Activated naive CD4-positive, alpha-beta T cell treated with Interleukin-2 at 50 U/mL for 16 hours (primary cell): ENCODE measurements at places on chromosomes 6 and 20.

DNA sequence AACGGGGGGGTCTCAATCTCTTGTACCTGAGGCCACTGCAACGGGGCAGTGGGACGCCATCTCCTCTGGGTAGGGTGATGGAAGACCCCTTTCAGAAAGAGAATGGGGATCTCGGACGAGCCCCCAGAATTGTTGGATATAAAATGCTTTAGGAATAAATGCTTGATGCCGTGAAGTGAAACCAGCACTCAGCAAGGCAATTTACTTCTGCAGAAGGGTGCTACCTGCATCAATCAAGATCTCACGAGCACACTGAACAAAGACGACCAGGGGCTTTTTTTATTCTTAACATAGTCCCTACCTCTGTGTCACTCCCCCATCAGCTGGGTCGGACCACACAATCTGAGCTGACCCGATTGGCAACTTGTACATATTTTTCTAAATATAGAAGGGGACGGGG, 203.6 kb upstream of the TBX18 start:
- DNase-seq: no peak

DNA sequence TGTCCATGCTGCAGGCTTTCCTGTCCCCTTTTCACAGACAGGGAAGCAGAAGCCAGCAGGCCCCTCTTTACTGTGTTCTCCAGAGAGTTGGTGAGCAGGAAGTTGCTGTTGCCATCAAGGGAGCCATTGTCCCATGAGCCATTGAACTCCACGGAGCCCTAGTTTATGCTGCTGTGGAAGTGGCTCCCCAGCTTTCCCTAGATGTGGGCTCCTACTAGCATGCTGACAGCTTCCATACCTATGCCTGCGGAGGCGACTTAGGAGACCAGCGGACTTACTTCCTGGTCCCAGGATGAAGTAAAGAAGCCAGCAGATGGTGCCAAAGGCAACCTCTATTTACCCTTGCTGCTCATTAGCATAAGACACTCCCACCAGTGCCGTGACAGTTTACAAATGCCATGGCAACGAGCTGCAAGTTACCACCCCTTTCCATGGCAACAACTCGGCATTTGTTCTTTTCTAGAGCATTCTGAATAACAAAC, 30.8 kb upstream of the FKBP1A start:
- DNase-seq: no peak

GRCh38 chr20:4951299-4951698, 50.0 kb downstream of the SLC23A2 start:
- DNase-seq: no peak

DNA sequence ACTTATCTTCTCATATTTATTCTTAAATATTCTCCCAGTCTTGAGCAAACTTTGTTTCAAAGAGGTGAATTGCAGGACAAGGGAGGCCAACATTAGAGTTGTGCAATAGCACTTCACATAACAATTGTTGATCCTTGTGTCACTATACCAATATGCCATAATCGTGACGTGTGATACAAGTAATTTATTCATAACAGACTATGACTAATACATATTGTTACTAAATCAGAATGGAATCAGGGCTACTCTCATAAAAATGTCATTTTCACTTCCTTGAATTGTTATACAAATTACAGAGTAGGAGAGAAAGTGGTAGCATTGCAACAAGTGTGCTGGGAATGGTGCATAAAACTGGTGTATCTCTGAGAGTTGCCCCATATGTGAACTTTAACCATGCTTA, 37.2 kb upstream of the PLCB1 start:
- DNase-seq: no peak

- no peak for DNase-seq
Measured at GRCh38 chr6:104201557-104201956, 658.2 kb downstream of the HACE1 start.

DNA sequence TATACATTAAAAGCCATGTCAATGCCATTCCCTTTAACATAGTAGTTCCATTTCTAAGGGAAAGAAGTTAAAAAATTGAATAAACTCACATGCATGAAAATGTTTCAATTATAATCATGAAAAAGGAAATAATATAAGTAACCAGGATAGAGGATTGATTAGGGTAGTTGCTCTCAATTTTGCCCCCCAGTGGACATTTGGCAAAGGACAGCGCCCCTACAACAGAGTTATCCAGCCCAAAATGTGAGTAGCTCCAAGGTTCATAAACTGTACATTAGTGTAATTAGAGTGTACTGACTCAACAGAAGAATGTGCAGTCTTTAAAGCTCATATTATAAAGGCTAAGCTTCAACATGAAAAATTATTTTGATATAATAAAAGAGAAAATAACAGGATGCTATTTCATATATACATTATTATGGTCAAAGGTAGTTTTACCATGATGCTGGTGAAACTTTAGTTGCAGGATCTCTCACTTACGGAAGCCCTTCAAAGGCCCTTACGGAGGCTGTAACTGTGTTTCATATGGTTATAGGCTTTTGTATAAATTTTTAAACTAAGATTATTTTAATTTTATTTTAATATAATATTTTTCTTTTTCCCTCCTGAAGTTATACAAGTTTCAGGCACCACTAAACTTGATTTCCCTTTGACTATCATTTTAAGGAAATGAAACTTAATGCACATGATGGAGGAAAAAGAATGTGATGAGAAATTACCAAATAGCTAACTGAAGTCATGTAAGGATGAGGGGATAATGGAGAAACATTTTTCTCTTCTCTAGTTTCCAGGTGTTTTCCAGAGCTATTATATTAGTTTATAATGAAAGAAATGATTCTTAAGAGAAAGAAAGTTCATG, 403.6 kb downstream of the PLCB1 start:
- no peak for DNase-seq

GRCh38 chr6:104462811-104463599, 396.7 kb downstream of the HACE1 start:
- DNase-seq: no peak

GRCh38 chr6:32154514-32155161, 697 bp downstream of the PPT2 start:
- peak; percentile 64 for DNase-seq

DNA sequence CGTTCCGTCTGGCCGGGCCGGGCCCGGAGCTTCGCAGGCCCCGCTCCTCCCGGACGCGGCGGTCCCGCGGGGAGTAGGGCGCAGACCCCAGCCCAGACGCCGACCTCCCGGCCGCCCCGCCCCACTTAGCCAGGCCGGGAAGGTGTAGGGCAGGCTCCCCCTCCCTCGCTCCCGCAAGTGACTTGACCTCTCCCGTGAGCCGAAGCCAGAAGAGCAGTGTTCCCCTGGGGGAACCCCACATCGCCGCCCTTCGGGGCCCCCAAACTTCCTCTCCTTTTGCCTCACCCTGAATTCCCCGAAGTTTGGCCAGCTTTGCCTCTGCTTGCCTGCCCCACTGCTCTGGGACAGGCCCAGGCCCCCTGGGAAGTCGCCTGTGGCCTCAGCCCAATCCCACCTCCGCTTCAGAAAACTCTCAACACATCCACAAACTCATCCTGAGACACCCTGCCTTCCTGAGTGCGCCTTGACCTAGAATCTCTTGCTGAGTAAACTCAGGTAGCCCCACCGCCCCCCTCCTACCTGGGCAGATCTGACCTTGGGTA, 524 bp upstream of the NOL4L start:
- DNase-seq: no peak

DNA sequence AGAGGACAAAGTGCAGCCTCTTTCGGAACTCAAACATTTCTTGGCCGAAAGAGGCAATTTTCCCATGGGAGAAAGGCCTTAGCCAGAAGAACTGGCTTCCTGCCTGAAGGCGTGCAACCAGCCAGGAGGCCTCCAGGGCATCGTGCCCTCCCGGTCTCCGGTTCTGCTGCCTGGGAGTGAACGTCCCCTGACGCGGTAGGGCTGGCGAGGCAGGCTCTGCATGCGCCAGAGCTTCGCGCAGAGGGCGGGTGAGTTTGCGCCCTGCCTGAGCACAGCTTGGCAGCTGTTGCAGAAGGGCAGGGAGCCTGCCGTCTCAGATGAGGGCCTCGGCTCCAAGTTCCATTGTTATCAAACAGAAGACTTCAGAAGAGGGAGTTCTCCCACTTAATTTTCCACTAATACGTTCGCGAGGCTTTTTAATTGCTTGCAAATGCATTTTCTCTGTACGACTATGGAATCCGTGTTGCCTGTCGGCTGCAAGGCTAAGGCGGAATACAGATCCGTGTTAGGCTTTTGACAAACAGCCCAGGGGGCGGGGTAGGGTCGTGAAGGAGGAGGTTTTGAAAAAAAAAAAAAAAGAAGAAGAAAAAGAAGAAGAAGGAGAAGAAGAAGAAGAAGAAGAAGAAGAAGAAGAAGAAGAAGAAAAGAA, 5.5 kb upstream of the TFAP2D start:
- no peak for DNase-seq

- no peak for DNase-seq
Measured at GRCh38 chr6:46059608-46060007, 43.9 kb upstream of the CLIC5 start.

DNA sequence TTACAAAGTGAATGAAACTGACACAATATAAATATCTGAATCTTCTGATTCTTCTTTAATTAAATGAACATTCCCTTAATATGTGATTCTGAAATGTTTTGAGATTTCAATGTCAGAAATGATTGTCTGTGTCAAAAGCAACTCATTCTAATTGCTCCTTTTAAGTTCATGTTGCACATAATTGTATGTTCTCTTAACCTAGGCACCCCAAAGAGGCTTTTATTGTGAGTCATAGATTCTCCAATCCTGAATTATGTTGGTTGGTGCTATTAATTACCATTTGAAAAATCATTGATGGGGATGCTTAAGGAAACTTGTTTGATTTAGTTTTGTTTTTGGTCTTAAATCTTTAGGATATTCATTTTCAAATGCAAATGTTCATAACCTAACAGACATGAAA, 829.7 kb upstream of the CITED2 start:
- DNase-seq: no peak

DNA sequence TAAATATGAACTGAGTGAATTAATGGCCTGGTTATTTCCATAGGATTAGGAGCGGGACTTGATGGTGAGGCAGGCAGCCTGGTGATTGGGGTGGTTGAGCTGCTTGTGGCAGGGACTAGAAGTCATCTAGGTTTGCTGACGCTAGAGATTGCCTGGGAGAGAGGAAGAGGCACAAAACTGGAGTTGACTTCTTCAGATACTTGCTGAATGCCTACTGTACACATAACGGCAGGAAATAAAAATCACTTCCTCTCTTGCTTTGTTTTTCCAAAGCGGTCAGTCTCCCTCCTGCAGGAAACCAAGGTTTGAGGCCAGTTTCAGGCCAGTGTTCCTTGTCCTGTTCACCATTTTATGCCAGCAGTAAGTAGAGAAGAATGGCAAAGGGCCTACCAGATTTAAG, 36.7 kb upstream of the MYLIP start:
- no peak for DNase-seq

GRCh38 chr20:63023936-63024571, 17.3 kb upstream of the BHLHE23 start:
- no peak for DNase-seq

DNA sequence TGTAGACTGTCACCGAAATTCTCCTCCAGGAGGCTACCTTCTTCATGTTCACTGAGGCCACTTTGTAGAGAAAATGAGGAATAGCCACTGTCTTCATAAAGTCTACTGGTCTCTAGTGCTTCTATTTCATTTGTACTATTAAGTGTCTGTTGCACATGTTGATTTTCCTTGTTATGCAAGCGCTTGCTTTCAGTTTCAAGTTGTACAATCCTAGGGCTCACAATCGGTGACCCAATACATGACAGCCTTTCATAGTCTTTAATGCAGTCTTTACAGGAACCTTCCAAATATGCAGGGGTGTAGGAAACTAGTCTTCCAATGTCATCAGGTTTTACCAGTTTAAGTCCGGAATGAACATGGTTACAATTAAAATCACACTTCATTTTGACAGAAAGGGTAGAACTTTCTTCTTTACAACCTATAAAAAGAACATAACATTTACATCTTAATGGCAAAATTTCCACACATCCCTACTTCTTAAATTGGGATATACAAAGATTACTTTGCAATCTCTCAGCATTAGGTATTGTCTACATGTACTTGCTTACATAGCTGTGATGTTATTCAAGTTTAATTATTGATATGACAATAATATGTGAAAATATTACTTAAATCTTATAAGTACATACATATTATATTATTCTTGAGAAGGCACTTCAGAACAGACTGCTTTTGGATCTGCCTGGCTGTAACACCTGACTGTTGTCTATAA, 7.5 kb downstream of the FBXO5 start:
- DNase-seq: no peak

DNA sequence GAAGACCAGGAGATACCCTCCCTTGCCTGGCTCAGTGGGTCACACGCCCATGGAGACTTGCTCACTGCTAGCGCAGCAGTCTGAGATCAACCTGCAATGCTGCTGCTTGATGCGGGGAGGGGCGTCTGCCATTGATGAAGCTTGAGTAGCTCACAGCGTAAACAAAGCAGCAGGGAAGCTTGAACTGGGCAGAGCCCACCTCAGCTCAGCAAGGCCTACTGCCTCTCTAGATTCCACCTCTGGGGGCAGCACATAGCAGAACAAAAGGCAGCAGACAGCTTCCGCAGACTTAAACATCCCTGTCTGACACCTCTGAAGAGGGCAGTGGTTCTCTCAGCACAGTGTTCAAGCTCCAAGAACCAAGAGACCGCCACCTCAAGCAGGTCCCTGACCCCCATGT, 271.3 kb downstream of the ESR1 start:
- DNase-seq: no peak

DNA sequence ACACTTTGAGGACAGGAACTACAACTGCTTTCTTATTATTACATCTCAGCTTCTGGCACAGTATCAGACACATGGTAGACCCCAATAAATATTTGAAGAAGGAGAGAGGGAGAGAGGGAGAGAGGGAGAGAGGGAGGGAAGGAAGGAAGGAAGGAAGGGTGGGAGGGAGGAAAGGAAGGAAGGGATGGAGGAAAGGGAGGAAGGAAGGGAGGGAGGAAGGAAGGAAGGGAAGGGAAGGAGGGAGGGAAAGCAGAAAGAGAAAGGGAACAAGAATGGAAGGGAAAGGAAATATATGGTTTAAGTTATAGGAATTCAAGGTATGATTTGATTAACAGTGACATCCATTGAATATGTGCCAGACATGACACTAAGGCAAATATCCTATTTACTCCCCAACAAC, 402.1 kb downstream of the KIF16B start:
- DNase-seq: no peak

- no peak for DNase-seq
Measured at GRCh38 chr6:25202504-25202903, 76.7 kb upstream of the CARMIL1 start.

GRCh38 chr6:52389626-52390360, 27.8 kb downstream of the PAQR8 start:
- peak; percentile 47 for DNase-seq

DNA sequence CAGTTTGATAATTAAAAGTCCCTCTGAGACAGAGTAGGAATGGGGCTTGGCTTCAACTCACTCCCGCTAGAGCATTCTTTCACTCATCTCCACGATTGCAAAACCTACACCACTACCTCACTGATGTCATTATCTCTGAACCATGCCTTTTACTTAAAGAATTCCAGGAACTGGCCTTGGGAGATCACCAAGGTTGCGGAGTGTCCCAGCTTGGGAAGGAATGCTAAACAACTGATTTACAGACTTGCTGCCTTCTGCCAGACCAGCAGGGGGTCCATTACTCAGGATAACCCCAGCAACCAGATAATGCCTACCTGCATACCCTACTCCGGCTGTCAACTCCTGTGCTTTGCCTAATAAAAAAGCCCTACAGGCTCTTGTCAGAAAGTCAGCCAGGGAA, 102.2 kb upstream of the RALGAPA2 start:
- no peak for DNase-seq

- no peak for DNase-seq
Measured at GRCh38 chr20:19125508-19125907, 86.9 kb upstream of the SLC24A3 start.
